ENCODE measurements at places on chromosomes 4 and X.

DNA sequence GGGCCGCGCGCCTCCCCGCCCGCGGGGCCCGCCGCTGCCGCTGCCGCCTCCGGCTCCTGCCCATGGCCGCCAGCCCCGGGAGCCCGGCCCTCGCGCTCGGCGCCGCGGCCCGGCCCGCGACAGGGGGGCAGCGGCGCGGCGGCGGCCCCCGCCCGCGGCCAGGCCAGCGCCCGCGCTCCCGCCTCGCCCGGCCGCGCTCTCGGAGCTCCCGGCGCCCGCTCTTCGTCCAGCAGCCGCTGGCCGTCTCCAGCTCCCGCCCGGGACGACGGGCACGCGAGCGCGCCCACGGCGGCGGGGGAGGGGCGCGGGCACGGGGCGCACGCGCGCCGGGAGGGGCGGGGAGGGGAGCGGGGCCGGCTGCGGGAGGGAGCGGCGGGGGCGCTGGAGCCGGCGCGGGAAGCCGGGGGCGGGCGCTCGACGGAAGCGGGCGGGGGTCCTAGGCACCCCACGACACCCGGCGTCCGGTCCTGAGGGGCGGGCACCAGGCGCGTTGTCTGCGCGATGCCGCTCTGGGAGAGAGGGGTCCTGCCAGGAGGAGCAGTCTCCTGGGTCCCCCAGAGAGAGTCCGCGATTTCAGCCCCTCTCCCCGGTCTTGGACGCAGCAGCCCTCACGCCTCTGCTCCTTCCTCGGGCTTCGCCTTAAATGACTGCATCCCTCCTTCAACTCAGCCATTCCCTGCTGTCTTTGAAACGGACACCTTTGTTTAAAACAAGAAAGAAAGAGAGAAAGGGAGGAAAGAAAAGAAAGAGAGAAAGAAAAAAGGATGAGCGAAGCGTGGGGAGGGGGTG is 490 bp upstream of the PDZD4 start:
- DNase-seq = no peak

DNA sequence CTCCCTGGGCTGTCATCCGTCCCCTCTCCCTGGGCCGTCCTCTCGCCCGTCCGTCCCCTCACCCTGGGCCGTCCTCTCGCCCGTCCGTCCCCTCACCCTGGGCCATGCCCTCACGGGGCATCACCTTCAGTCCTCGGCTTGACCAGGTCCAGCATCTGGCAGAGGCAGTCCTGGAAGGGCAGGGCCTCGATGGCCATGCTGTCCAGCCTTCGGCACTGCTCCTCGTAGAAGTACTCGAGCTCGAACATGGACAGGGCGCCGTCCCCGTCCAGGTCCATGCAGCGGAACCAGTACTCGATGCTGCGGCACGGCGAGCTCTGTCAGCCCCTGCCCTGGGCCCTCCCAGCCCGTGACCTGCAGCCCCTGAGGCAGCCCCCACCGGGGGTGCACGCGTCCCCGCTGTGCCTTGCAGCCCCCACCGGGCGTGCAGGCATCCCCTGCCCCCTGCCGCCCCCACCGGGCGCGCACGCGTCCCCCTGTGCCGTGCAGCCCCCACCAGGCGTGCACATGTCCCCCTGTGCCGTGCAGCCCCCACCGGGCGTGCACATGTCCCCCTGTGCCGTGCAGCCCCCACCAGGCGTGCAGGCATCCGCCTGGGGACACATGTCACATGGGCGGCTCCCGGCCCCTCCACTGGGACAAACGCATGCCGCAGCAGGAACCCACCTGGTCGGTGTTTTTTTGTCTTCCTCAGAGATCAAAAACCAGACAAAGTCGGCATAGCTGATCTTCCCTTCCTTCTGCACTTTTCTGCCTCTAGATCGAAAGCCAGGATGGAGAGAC is 22.2 kb upstream of the GTPBP6 start:
- DNase-seq = no peak

- no peak for DNase-seq
These were observed 582.7 kb upstream of the AADAT start for GRCh38 chr4:170672381-170672965.

DNA sequence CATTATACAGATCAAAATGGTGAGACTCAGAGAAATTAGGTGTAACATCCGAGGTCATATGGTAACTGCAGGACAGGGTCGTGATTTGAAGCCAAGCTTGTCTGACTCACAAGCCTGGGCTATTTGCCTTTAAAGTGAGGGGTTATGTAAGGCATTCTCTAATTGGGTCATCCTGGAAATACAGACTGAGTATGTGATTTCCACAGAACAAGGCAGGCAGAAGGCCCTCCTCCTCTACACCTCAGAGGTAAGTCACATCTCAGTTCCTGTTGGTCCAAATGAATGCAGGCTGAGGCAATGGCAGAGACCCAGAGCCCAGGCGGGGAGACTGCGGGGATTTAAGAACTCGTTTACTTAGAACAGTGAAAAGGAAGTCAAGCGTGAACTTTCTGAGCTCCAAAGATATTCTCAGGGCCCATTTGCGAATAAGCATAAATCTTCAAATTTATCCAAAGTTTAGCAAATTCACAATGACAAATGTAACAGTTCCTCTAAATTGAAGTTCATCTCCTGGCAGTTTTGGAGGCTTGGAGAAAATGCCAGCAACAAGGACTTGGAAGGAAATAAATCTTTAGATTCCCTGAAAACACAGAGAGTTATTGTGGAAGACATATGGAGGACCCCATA is 153.3 kb downstream of the LDB2 start:
- DNase-seq = no peak

DNA sequence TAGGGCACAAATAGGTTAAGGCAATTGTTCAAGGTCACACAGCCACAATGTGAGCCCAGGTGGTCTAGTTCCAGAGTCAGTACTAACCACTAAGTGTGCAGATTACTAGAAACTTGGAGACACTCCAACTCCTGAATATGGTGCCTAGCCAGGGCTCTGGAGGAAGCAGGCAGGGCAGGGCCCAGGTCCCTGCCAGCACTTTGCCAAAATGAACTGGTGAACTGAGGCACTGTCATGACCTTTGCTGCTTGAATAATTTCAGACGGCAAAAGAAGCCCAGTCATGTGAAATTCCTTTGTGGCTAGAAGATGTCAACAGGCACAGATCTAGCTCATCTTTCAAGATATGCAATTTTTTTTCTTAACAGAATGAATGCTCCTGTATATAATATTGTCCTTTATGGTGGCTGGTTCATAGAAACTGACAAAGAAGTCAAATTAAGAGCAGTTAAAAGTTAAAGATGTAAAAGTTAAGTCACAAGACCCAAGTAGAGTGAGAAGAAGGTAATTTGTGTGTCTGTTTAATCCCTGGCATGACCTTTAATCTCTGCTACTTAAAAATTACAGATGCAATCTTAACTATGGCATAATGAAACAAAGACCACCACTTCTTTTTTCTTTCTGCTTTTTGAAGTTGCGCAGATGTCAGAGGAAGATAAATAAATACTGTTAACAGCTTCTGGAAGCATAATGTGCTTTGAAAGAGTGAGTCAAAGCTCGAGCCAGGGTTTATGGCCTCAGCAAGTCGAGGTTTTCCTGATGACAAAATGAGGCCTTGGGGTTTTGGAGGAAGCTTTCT is 54.1 kb downstream of the SHROOM3 start:
- no peak for DNase-seq

DNA sequence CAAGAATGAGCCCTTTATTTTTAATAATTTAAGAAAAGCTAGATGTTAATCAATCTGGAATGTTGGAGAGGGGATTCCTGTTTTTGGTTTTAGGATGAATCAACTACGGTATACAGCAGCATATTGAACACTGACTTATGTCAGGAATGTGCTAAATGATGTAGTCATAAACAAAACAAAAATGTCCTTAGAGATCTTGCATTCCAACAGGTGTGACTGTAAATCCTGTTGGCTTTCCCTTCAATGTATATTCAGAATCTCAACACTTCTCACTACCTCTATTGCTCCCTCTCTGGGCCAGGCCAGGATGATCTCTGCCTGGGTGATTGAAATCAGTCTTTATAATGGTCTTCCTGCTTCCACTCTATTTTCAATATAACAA is 37.8 kb upstream of the BDH2 start:
- DNase-seq = no peak

DNA sequence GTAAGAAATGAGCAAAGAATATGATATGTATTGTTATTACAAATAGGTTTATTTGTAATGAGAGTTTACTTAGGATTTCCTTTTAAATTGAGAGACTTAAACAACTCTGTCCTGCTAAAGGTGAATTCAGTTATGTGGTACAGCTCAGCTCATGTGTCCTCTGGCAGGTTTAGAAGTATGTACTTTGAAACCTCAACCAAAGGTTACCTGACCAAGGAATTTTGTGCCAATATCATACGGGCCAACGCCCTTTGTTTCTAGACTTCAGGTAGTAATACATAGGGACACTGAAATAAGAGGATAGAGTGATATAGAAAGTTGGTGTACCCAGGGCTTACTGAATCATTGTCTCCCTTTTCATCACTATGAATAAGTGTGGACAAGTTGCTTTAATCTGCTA is 25.7 kb downstream of the SLAIN2 start:
- no peak for DNase-seq

DNA sequence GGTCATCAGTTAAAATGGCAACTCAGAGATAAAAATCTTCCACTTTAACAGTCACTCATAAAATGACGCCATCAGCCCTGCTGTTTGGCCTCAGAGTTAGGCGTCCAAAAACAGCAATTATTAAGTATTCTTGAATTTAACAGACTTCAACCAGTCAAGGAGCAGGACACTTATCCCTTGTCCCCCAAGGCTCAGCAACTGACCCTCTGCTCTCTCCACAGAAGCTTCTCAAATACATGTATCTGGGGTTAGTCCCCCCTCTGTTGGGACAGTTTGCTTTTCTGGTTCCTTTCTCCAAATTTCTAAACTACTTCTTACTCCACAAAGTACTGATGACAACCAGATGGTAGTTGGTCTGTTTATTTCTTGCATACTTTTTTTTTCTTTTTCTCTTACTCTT is 54.4 kb downstream of the SOD3 start:
- DNase-seq = no peak

- no peak for DNase-seq
These were observed 3.4 kb upstream of the MRPL1 start for GRCh38 chr4:77859256-77859655.

- no peak for DNase-seq
These were observed 25.2 kb upstream of the ATXN3L start for GRCh38 chrX:13345037-13345436.

DNA sequence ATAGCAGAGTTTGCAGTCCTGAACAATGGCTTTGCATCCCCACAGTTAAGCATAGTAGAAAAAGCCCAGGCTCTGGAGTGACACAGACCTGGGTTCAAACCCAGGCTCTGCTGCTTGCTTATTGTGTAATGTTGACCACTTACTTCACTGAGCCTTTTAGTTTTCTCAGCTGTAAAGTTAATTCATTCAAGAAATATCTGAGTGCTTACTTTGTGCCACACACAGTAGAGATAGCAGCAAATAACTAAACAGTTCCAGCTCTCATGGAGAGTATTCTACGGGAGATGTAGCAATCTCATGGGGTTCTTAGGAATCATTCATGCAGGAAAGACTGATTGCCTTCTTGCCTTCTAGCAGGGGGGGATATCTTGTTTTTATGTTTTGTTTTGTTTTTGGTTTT is 63.2 kb downstream of the SLC9A6 start:
- no peak for DNase-seq

DNA sequence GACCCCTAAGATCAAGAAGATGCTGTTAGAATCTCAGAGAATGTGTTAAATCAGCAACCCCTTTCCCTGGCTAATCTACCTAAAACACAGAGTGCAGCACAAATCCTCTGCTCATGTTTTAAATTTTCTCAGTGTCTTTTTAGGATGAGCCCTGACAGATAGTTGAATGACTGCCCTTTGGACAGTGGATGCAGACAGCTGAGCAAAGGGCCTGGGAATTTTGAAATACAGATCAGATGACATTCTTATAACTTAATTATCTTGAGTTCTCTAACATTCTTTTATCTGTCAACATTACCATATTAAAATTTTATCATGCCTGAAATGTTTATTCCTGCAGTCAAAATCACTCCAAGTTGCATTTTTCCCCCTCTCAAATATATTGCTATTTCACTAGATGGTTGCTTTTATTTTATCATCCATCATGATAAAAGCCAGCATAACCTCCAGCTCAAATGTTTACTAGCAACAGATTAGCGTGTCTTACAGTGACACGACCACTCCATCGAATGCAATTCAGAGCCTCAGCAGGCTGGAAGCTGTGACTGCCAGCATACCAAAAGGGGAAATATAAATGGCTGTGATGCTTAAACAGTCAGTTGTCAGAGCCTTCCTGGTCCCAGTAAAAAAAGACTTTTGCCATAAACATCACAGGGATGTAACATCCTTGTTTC is 22.8 kb upstream of the ARHGAP24 start:
- no peak for DNase-seq

All from stimulated activated naive CD8-positive, alpha-beta T cell treated with anti-CD3 and anti-CD28 coated beads, Interleukin-15, amount 100 ng/mL, for 72 hours (primary cell).